Suprapubic skin (tissue), 4 donors: ENCODE measurements at places on chromosomes 3 and 15. TPM values are rescaled to one million over a fixed set of nuclear protein-coding genes. Genes with fewer than 3 reads are reported as not detected.

- no peak for DNase-seq
Measured at GRCh38 chr3:162558016-162558415, 1061.4 kb downstream of the OTOL1 start.

DNA sequence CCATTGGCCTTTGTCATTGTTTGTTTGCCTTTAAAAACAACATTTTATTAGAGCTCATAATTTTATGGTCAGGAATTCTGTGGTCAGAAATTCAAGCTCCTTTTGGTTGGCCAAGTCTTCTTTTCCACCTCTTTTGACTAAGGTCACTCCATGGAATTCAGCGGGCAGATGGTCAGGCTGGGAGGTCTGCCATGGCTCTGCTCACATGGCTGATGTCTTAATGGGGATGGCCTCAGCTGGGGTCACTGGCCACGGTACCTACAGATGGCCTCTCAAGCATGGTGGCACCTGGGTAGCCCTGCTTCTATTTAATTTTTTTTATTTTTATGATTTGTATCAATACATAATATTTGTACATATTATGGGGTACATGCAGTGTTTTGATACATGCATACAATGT, 360.8 kb upstream of the MCTP2 start:
- DNase-seq: no peak

Gene RGMA
- total RNA-seq: 14.5 TPM

Gene SEMA3B
- total RNA-seq: 4.1 TPM

Gene GOLGA6L4
- total RNA-seq: 0.87 TPM

Gene TARS3
- 14.2 TPM for total RNA-seq
